A549 treated with CORT108297 at 1 μM for 4 hours (cell line): ENCODE measurements at places on chromosomes 7 and 10. TPM values are rescaled to one million over a fixed set of nuclear protein-coding genes. Genes with fewer than 3 reads are reported as not detected.

The MAGI2 gene
- 0.27 to 0.46 TPM (median 0.39 TPM) in 5 replicates for total RNA-seq

The SPDYE6 gene
- total RNA-seq = not detected in 5 replicates

The GPR15LG gene
- total RNA-seq = not detected in 5 replicates

The TMEM176B gene
- 0.12 to 0.13 TPM in 2 of 5 replicates, not detected in the others for total RNA-seq

The SPRN gene
- total RNA-seq = 0.17 to 0.36 TPM (median 0.26 TPM) in 5 replicates
